HTR-8/SVneo (cell line): ENCODE measurements at places on chromosomes 2 and 18.
A peak's percentile ranks its signal among the peaks of the same experiment; 100 is the strongest.

- no peak for DNase-seq
Observed at GRCh38 chr2:67145851-67146250, 251.3 kb upstream of the ETAA1 start.

GRCh38 chr2:229947544-229947943, 25.2 kb downstream of the FBXO36 start:
- no peak for DNase-seq

GRCh38 chr2:85393836-85394235, 16.3 kb downstream of the CAPG start:
- DNase-seq, result no peak

GRCh38 chr2:224062481-224063297, 23.6 kb upstream of the SERPINE2 start:
- no peak for DNase-seq

- peak; percentile 10 for DNase-seq
Observed at GRCh38 chr18:74897971-74898657, 300.4 kb downstream of the ZNF407 start.

DNA sequence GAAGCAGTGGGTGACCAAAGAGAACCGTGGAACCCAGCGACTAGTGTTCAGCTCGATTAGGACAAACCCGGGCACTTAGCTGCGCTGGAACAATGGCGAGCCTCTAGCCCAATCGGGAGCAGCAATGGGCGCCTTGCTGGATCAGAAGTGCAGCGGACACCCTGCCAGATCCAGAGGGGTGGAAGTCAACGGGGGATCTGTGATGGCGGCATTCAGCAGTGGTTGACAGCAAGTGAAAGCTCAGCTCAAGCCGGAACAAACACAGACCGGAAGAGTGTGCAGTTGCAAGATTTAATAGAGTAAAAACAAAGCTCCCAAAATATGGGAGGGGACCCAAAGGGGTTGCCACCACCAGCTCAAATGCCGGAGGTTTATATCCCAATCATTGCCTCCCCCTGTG, 478.7 kb upstream of the REG3G start:
- DNase-seq, result no peak

DNA sequence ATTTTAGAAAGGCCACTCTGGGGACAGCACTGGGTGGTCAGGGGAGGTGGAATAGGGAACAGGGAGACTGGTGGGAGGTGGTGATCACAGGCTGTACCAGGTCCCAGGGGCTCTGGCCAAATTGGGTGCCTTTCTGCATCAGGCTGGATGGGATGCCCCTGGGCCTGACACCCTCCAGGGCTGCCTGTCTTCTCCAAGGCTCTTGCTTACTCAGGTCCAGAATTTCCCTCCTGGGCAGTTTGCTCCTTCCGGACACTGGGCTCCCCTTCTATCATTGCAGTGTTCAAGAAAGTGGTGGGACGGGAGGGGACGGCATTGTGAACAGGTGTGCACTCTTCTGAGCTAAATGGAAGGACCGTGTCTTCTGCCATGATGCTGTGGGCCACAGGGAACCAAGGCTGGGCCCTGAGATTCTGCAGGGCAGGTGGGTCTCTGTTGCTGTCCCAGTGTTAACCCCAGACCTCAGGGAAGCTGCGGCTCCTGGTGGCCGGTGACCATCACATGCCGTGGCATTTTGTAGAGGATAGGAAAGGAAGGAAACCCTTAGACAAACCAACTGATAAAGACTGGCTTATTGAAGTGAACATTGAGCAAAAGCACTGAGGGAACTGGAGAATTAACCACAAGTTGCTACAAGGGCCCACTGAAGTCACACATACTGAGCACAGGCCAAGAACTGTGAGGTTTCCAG, 93.7 kb upstream of the HS6ST1 start:
- no peak for DNase-seq
